ENCODE measurements at places on chromosomes 7 and 10. TPM values are rescaled to one million over a fixed set of nuclear protein-coding genes. Genes with fewer than 3 reads are reported as not detected.

INHBA gene
- total RNA-seq: 257 TPM

ZNF117 gene
- 10.7 TPM for total RNA-seq

WNT16 gene
- 0.42 TPM for total RNA-seq

ZC3HAV1 gene
- 26.4 TPM for total RNA-seq

ABCB1 gene
- total RNA-seq: 0.05 TPM

CCDC186 gene
- total RNA-seq: 22.4 TPM

FAM25A gene
- not detected for total RNA-seq

PDLIM1 gene
- total RNA-seq: 7.9 TPM

H2AZ2 gene
- 169 TPM for total RNA-seq

Measured in smooth muscle cell of the umbilical artery (primary cell).